ENCODE measurements at places on chromosomes 6 and 20.

- no peak for DNase-seq
These were observed 5.6 kb upstream of the IFNGR1 start for GRCh38 chr6:137224799-137225198.

DNA sequence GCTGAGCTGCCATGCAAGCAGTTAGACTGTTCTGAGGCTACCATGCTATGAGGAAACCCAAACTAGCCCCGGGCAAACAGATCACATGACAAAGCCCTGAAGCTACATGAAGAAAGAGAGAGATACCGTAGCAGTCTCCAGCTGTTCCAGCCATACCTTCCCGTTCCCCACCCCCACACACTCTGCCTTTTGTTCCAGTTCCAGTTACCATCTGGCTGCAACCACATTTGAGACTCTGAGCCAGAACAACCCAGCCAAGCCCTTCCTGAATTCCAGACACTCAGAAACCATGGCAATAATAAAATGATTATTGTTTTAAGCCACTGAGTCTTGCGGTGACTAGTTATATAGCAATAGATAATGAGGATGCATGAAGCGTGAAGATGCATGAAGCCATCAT lies 28.3 kb downstream of the RIN2 start:
- no peak for DNase-seq

GRCh38 chr6:285030-285771 lies 7.1 kb upstream of the DUSP22 start:
- no peak for DNase-seq

DNA sequence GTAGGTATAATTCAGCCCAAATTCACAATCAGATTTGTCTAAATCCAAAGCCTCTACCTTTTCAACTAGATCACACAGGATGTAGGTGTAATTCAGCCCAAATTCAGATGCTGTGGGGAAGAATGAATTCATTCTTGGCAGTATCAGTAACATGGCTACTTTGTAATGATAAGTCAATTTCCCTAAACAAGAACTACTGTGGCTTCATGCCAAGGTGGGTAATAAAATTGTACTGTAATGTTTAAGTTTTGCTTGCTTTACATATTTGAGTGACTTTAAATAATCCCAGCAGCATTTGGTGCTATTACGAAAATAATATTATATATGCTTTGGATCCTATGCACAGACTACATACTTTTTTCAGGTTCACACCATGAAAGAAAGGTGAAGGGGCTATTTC lies 239.1 kb downstream of the HDGFL1 start:
- no peak for DNase-seq

GRCh38 chr6:22825210-22825609 lies 255.8 kb downstream of the HDGFL1 start:
- DNase-seq = no peak

DNA sequence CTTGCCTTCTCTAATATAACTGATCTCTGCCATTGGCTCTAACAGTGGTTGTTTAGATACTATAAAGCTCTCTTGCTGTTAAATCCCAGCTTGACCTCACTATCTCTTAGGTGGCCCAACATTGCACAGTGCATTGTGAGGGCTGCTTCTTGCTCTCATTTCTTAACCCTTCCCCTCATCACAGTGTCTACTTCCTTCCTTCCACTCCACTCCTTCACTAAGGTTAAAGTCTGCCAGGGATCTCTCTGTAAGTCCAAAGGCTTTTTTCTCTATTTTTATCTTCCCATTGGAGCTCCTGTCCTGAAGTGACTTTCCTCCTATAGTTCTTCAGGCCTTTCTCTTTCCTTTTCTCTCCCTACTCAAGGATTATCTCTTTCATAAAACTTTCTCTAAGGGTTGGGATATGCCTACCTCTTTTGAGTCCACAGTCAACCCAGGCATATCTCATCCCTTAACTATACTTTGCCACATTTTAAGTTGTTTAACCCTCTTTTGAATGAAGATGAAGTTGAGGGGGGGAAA lies 4.0 kb upstream of the TBC1D22B start:
- no peak for DNase-seq

DNA sequence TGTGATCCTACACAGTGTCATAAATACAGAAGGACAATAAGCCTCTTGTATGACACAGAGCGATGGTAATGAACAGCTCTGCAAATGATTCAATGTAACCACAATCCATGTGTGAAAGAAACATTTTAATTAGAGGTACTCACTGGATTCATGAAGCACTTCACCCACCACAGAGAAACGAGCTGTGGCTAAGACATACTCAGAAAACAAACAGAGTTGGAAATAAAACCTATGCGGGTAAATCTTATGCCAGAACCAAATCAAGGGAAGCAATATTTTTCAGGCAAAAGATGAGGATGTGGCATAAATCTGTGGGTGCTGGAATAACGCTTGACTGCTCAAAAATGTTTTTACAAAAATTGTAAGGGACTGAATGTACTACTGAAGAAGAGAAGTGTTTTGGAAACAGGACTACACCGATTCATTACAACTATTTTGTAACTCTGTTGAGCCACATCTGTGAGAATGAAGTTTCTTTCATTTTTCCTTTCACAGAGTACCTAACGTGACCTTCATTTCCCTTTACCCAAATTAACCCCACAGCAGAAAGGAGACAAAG lies 112.1 kb downstream of the WDR27 start:
- DNase-seq = no peak

DNA sequence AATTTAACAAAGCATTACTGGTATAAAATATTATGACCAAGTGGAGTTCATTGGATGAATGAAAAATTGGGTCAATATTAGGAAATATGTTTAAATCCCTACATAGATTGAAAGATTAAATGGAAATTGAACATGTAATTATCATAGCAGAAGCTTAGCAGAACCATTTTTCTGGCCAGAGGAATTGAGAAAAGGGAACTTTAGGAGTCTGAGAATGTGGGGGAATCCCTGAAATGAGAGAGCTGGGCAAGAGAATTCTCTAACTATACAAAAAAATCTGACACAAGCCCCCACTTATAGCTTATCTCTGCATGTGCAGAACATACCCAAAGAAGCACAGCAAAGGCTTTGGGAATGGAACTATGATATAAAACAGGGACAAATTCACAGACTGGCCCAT lies 67.4 kb upstream of the ARHGAP18 start:
- DNase-seq = no peak

DNA sequence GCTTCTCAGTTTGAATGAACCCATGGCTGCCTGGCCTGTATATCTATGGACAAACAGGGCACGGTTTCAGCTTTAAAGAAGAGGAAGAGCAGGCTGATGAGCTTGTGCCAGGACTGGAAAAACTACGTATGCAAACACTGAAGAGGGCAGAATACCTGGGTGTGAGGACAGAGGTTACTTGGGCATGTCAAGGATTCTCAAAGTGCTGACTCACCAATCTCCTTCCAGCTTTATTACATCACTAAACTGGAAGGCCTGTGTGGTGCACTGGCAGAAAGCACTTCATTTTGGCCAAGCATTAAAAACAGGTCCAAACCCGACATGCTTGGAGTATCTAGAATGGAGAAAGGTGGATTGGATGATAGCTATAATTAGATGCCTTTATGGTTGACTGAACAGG lies 95.2 kb downstream of the GMPR start:
- DNase-seq = no peak

GRCh38 chr6:353642-354614 lies 37.6 kb upstream of the IRF4 start:
- DNase-seq = no peak

- no peak for DNase-seq
These were observed 61.8 kb upstream of the AFDN start for GRCh38 chr6:167764713-167765479.

GRCh38 chr6:21265730-21266044 lies 327.9 kb upstream of the SOX4 start:
- no peak for DNase-seq

GRCh38 chr6:53412751-53413150 lies 64.0 kb upstream of the ELOVL5 start:
- DNase-seq = no peak

DNA sequence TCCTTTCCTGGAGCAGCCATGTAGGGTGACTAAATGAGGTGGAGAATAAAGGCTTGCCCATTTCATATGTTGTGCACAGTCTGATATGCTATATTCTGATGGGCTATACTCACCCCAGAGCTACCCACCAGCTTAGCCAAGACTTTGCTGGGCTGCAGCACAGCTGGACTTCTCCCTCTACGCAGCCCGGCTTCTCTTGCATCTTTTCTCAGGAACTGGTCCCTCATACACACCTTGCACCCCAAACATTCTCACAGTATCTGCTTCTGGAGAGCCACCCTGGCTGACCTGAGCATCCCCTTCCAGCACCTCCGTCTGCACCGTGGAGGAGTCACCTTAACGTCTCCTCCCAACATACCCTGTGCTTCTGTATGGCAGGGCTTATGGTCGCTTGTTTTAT lies 150.8 kb upstream of the PMEPA1 start:
- no peak for DNase-seq

DNA sequence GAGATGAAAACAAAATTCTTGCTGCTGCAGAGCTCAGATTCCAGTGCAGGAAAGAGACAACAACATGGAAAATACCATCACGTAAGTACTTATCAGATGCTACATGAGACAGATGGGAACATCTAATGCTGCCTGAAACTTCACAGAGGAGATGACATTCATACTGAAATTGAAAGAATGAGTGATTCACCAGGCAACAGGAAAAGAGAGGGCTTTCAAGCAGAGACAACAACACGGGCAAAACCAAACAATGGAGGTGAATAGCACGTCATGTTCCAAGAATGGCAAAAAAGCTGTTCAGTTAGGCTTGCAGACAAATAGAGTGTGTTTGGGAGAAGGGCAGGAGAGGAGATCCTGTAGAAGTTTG lies 39.3 kb downstream of the GTF2H5 start:
- DNase-seq = peak; percentile 46

GRCh38 chr6:8157839-8158238 lies 55.5 kb upstream of the EEF1E1 start:
- no peak for DNase-seq

GRCh38 chr6:45086360-45087084 lies 241.6 kb upstream of the RUNX2 start:
- DNase-seq = no peak

- DNase-seq = no peak
These were observed 6.1 kb downstream of the CCDC167 start for GRCh38 chr6:37493661-37493995.

- no peak for DNase-seq
These were observed 128.4 kb upstream of the ESR1 start for GRCh38 chr6:151679081-151679480.

- DNase-seq = no peak
These were observed 114.2 kb upstream of the SSTR4 start for GRCh38 chr20:22920898-22921297.

GRCh38 chr20:51639206-51639832 lies 96.8 kb upstream of the NFATC2 start:
- DNase-seq = peak; percentile 41

DNA sequence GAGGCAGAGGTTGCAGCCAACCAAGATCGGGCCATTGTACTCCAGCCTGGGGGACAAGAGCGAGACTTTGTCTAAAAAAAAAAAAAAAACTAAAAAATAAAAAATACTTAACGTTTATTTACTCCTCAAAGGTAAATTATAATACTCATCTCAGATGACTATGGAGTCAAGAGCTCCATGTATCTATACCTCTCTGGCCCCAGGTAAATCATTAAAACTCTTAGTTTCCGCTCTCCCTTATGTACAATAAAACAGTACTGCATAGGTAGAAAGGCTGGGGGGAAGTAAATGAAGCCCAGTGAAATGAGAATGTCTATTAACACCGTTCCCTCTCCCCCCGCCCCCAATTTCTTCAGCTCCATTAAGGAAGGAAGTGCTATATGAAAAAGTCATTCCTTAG lies 1.2 kb downstream of the SRSF12 start:
- no peak for DNase-seq

All from GM12892 (cell line).